ENCODE measurements at places on chromosomes 1 and 21.

DNA sequence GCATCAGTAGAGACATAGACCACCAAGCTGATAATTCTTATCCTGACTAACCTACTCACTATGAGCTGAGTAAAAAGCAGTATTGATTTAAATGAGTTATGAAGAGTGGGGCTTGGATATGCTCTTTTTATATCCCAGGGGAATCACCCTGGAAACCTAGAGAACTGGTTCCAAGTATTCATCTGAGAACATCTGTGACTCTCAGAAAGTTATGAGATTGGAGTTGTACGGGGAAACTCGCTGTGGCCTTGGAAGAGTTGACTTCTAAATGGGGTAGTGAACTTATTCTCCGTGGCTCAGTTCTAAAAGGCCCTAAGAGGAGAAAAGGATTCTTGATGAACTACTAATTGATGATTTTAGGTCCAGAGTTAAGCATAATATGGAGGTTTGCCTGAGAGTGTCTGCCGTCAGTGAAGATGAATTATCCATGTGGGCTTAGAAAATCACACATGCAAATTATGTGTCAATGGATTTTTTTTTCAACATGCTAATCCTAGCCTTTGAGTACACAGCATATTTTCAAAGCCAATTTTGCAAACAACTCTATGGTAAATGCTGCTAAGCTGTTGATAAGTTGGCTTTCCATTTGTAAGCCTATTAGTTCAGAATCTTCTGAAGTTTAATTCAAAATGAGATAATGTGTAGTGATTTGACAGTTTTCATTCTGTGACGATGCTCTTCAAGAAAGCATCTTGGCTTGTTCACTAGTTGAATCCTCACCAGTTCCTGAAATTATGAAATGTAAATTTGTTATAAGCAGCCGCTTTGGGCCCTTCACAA is 122.7 kb downstream of the FGGY start:
- DNase-seq, result no peak

GRCh38 chr1:81097860-81098259 is 702.9 kb upstream of the ADGRL2 start:
- DNase-seq, result no peak

DNA sequence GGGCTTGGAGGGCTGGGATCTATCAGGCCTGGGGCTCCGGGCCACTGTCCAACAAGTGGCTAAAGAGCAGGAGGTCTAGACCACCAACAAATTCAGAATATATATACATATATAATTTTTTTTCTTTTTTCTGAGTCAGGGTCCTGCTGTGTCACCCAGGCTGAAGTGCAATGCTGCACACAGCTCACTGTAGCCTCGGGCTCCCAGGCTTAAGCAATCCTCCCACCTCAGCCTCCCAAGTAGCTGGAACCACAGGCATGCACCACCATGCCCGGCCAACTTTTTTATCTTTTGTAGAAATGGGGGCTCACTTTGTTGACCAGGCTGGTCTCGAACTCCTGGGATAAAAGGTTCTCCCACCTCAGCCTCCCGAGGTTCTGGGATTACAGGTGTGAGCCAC is 6.8 kb upstream of the LAPTM5 start:
- DNase-seq, result no peak

GRCh38 chr1:167076136-167076710 is 14.0 kb downstream of the GPA33 start:
- DNase-seq, result no peak

DNA sequence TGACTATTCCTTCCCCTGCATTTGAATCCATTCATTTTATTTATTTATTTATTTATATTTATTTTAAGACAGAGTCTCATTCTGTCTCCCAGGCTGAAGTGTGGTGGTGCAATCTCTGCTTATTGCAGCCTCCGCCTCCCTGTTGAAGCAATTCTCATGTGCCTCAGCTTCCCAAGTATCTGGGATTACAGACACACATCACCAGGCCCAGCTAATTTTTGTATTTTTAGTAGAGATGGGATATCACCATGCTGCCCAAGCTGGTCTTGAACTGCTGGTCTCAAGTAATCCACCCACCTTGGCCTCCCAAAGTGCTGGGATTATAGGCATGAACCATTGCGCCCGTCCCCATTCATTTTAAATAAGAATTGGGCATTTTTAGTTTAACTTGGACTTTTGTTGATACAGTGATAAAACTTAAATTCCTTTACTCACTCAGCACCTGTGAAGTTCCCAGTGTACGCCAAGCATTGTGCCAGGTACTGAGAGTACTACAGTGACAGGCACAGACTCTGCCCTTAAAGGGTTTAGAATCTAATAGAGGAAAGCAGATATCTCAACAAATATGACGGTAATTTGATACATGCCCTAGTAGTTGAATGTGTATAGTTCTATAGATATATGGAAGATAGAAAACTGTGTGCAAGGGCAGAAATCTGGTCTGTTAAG is 90.5 kb downstream of the PTPRC start:
- DNase-seq, result no peak

GRCh38 chr1:20150326-20150705 is 11.2 kb downstream of the PLA2G2F start:
- no peak for DNase-seq

GRCh38 chr1:167663002-167663772 is 33.2 kb downstream of the RCSD1 start:
- no peak for DNase-seq

DNA sequence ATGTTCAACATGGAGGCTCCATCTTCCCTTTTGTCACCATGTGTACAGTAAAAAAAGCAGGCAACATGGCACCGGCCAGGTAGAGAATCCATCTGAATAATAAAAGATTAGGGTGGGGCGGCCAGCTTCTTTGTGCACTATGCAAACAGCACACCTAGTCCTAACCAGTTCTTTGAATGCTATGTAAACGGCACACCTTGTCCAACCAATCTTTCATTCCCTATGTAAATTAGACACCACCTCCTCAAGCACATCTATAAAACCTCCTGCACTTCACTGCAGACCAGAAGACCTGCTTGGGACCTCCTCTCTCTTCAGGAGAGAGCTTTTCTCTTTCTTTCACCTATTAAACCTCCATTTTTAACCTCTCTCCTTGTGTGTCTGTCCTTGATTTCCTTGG is 28.2 kb downstream of the TFB2M start:
- DNase-seq, result no peak

- no peak for DNase-seq
Observed at GRCh38 chr1:25813734-25814471, 5.9 kb upstream of the MTFR1L start.

- no peak for DNase-seq
Observed at GRCh38 chr1:232927830-232928505, 22.4 kb upstream of the NTPCR start.

DNA sequence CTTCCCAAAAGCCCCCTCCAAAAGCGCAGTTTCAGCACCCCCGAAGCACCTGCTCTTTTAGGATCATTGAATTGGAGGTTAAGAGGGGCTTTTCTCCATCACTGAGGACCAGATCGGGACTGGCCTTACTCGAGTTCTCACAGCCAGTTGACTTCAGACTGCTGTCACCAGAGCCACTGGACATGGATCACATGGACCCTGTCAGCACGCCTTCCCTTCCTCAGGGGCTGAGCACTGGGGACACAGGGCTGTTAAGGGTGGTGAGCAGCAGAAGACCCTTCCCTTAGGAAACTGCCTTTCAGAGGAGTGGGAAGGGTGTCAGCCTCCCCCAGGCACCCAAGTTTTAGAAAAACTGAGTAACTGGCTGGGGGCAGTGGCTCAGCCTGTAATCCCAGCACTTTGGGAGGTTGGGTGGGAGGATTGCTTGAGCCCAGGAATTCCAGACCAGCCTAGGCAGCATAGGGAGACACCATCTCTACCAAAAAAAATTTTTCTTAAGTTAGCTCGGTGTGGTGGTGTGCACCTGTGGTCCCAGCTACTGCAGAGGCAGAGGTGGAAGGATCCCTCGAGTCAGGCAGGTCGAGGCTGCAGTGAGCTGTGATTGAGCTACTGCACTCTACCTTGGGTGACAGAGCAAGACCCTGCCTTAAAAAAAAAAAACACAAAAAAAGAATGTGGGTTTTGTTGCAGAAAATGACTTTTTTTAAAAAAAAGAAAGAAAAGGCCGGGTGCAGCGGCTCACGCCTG is 584 bp upstream of the FGR start:
- no peak for DNase-seq

DNA sequence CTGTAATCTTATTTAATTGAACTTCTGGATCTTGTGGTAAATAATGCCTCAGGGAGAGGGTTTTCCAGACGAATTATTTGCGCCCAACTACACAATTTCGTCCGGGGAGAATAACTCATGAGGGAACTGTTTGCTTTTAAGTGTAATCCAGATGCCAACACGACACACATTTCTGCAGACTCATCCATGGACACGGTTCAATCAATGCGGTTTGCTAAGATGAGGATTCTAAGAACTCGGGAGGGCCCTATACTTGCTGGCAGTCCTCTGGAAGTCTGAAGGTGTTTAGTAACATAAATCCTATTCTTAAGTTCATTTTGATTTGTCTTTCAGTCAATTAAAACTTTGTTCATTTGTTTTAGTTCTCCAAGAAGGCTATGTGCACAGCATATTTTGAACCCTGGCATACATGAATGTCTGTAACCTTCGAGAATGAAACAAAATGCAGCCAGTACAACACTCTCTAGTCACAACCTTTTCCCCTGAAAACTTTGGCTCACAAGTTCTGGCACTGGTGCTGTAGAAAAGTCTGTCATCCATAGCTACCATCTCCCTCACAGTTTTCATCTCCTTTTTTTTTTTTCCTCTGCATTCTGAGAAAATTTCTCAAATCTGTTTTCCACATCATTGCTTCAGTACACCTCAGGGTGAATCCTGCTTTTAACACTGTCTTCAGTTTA is 38.8 kb downstream of the DIPK1A start:
- no peak for DNase-seq

DNA sequence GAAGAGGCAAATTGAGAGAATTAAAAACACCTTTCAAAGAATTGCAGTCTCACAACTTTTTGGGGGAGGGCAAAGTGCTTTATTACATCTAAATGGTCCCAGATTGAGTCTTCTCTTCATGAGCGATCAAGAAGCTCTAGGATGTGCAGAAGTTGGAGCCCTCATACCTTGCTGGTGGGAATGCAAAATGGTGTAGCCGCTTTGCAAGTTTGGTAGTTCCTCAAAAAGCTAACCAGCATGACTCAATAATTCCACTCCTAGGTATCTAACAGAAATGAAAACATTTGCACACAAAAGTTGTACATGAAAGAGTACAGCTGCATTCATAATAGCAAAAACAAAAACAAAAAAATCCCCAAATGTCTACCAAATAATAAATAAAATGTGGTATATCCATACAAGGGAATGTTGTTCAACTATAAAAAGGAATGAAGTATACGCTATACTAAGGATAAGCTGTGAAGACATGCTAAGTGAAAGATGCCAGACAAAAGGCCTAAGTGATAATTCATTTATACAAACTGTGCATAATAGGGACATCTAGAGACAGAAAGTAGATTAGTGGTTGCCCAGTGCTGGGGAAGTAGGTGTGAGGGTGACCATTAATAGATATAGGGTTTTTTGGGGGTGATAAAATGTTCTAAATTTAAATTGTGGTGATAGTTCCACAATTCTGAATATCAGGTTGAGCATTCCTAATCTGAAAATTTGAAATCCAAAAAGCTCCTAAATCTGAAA is 55.2 kb downstream of the SELENOF start:
- no peak for DNase-seq

- DNase-seq, result no peak
Observed at GRCh38 chr1:111085676-111086075, 54.2 kb downstream of the DRAM2 start.

DNA sequence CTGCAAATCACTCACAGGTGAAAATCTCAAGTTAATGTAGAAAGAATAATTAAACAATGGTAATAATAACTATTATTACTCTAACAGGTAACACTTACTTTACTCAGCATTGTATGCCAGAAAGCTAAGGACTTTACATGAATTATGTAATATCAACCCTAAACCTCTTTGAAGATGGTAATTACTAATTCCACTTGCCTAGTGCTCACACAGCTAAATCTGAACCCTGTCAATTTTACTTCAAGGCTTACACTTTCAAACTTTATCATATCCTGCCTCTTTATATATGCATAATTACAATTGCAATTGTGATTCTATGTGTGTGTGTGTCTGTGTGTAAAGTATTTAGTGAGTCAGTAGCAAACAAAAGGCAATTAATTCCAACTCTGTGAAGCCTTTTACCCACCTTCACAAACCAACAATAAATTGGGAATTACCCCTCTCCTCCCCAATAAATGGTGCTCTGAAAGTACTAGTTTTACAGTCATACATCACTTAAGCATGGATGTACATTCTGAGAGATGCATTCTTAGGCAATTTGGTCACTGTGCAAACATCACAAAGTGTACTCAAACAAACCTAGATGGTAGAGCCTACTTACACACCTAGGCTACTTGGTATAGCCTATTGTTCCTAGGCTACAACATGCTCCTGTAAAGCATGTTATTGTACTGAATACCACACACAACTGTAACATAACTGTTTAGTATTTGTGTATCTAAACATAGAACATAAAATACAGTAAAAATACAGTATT is 5.9 kb downstream of the ZNF644 start:
- no peak for DNase-seq

DNA sequence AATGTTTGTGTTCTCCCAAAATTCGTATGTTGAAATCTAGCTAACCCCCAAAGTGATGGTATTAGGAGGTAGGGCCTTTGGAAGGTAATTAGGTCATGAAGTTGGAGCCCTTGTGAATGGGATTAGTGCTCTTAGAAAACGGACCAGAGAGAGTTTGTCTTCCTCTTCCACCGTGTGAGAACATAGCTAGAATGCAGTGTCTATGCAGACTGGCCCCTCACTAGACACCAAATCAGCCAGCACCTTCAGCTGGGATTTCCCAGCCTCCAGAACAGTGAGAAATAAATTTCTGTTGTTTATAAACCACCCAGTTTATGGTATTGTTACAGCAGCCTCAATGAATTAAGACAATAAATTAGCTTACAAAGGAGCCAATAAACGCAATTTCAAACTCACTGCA is 58.0 kb downstream of the KIAA0319L start:
- no peak for DNase-seq

DNA sequence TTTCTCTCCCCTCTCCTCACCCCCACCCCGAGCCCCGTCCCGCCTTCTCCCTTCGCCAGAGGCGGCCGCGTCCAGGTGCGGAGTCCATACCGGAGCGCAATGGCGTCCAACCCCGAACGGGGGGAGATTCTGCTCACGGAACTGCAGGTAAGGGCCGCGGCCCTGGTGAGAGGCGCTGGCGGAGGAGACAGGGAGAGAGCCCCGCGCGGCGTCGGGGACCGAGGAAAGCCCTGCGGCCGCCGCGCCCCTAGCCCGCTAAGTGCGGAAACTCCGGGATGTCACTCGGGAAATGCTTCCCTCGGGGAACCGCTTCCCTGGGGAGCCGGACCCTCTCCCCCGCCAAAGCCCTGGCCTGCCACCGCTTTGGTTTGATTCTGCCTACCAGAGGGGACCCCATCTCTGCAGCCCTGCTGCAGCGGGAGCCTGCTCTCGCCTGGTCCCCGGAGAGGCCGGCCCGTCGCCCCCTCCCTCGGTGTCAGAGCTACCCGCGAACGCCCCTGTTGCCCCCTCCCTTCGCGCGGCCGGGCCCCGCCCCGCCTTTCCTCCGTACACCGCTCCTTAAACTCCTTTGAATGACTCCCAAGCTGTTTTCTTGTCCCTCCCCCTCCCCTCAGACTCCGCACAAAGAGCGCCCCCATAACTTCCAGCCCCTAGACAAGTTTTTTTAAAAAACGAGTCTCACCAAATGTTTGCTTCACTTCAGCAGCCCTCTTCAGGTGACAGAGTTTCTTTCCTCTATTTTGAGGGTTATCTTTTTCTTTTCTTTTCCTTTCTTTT is 597 bp downstream of the PKN2 start:
- peak; percentile 74 for DNase-seq
